ENCODE measurements at places on chromosomes 3 and 15.

DNA sequence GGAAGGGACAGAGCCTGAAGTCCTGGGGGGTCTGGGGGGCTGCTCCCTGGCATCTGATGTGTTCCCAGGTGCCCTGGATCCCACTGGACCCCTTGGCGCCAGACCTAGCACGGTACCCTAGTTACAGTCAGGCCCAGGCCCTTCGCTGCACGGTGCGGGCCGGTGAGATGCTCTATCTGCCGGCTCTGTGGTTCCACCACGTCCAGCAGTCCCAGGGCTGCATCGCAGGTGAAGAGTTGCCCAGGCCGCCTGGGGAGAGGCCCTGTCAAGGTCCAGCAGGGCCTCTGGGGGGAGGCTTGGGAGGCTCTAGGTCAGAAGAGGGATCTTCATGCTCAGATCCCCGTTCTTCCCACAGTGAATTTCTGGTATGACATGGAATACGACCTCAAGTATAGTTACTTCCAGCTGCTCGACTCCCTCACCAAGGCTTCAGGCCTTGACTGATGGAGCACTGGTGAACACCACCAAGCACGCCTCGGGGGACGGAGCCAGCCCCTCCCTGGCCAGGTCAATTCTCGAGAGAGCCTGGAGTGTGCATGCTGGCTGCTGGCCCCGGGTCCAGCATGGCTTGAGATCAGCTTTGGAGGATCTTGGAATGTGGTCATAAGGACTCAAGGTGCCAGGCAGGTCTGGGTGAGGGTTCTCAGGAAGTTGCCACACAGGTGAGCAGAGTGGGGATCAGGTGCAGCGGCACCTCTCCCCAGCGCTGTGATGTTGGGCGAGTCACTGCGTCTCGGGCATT, 1.8 kb upstream of the PLA2G4B start:
- DNase-seq: no peak

DNA sequence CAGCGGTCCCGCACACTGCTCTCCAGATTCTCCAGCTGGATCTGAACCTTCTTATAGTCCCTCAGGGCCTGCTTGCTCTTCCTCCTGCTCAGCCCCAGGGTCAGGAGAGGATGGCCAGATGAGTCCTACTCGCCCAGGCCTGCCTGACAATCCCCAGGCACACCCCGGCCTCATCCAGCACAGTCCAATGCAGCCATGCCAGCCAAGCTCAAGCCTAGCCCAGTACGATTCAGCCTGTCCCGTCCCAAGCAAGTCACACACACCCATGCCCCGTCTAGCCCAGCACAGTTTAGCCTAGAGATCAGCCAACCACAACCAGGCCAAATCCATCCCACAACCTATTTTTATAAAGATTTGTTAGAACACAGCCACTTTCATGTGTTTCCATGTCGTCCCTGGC, 16.8 kb downstream of the PLXNB1 start:
- no peak for DNase-seq

- peak; percentile 59 for DNase-seq
These were observed 21.9 kb downstream of the PLCL2 start for GRCh38 chr3:16906682-16907081.

DNA sequence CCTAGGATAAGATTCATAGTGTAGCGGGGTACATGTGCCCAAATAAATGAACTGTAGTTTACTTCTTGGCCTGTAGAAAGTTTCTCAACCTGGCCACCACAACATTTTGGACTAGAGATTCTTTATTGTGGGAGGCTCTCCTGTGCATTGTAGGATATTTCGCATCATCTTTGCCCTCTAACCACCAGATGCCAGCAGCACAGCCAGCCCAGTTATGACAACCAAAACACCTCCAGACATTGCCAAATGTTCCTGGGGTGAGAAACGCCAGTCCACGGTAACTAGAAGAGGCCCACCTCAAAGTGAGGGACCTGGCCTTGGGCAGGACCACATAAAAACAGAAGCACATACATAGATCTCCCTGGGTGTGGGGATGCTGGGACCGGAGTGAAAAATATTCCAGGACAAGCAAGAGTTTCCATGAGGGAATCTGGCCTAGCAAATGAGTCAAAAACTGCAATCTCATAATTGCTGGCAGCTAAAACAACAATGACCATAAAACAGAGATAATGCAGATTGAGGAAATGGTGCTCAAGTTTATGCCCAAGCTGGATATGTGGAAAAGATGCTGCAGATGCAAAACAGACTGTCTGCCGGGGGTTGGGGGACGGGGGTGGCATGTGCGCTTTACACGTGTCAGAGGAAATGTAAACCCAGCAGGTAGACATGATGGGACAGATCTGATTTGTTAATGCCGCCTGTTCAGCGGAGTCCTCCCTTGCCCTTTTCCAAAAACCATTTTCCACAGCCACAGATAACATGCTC, 39.7 kb downstream of the ARHGEF3 start:
- DNase-seq: no peak

DNA sequence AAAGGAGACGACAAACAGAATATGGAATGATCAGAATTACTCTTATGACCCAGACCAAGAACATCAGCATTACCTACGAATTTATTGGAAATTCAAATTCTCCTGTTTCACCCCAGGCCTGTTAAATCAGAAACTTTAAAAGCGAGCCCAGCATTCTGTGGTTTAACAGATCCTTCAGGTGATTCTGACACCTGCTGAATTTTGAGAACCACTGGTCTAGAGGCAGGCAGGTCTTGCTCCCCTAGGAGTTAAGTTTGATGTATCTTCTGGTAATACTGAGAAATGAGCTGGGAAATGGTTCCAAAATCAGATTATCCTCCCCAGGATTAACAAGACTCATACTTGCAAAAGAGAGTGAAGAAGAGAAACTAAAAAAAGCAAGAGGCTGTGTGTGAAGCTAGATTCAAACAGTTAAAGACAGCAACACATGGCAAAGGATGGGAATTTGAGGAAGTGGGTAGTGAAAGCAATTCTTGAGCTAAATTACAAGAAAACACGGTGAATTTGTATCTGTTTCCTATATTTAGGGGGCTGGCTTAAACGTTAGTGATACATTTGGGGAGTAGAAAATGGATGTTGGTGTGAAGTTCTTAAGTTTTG, 66.0 kb downstream of the FLNB start:
- no peak for DNase-seq

DNA sequence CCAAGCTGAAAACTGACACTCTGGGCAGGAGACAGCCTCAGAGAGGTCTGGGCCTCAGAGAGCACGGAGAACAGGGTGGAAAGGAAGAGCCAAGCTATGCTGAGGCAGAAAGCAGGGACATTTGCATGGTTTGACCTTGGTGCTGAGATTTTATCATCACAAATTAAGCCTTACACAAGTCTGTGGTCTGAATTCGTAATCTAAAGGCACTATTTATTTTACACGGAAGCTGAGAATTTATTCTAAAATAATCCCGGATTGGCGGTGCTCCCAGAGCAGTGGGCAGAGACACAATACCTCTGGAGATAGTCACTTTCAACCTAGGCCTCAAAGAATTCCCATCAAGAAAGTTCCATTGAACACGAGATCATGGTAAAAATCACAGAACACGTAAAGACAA, 47.5 kb downstream of the CFAP92 start:
- no peak for DNase-seq

GRCh38 chr15:57345584-57345983, 30.7 kb upstream of the CGNL1 start:
- DNase-seq: no peak
